ENCODE measurements at places on chromosomes 5 and 9.
A peak's percentile ranks its signal among the peaks of the same experiment; 100 is the strongest.

GRCh38 chr5:472076-472655, 29.2 kb downstream of the EXOC3 start:
- DNase-seq = peak; percentile 24

DNA sequence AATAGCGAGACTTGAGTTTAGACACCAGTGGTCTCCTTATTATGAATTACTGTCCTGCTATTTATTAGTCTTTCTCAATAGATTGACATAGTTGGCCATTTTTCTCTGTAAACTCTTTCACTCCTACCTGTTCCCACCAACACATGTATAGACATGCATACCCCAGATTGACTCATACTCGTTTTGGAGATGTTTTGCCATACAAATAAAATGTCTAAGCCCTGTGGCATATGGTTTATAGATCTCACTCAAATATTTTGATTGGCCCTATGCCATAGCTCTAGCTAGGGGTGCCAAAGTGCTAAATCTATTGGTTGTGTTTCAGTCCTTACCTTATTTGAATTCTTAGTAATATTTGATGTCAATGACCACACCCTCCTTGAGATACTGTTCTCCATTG, 42.3 kb downstream of the CAMK4 start:
- peak; percentile 91 for DNase-seq

DNA sequence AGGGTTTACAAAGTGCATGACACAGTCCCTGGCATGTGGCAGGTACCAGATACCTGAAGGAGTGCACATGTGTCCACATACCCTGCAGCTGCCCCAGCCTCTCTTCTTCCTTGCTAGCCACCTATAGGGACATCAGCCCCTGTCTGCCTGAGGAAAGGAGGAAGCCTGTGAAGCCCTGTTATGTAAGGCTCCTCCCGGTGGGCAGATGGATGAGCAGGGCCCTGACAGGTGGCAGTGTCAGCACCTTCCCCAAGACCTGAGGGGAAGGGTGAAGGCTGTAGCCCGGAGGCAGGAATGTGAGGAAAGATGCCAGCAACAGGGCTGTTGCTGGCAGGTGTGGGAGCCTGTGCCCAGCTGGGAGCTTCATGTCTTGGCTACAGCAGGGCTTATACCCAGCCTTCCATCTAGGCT, 21.7 kb downstream of the TCF7 start:
- no peak for DNase-seq

GRCh38 chr9:91177661-91178280, 183.9 kb downstream of the AUH start:
- DNase-seq = peak; percentile 76

DNA sequence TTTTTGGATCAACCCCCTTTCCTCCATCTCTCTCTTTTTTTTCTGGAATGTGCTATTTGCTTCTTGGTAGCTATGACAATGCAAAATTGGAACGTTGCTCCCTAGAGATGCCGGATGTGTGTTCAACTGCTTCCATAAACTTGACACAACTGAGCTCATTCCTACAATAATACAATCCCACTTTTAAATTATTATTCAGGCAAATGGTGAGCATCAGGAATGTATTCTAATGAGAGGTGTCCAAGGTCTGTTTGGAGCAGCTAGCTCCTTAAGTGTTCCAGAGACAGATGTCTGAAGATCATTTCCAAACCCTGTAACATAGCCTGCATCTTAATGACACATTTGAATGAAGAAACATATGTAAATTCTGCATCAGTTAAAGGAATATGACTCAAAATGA, 518.4 kb downstream of the TAF11L14 start:
- no peak for DNase-seq

DNA sequence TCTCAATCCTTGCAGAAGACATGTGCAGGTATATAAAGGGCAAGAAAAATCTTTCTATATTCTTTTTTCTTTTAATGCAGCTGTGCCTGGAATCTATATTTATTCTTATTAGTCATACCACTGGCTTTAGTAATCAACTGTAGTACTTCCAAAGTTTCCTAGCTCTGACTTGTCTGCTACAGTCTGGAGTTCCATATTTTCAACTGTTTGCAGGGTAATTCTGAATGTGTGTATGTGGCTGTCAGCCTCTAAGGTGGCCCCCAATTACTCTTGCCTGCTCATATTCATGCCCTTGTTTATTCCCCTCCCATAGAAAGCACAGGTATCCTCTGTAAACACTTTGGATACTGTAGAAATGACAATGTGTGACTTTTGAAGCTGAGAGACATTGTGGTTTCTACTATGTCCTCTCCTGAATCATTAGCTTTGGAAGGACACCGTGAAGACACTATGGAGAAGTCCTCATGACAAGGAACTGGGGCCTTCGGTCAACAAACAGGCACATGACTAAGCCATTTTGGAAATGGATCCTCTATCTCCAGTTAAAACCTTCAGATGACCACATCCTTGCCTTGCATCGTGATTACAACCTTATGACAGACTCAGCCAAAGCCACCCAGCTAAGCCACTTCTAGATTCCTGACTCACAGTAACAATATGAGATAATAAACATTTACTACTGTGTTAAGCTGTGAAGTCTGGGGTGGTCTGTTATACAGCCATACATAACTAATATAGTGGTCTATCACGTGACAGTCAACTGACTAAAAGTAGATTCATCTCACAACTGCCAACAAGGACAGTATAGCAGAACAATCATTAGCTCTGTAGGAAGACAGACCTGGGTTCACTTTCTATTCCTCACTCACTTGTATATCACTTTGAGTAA, 49.5 kb upstream of the SUSD1 start:
- peak; percentile 41 for DNase-seq

DNA sequence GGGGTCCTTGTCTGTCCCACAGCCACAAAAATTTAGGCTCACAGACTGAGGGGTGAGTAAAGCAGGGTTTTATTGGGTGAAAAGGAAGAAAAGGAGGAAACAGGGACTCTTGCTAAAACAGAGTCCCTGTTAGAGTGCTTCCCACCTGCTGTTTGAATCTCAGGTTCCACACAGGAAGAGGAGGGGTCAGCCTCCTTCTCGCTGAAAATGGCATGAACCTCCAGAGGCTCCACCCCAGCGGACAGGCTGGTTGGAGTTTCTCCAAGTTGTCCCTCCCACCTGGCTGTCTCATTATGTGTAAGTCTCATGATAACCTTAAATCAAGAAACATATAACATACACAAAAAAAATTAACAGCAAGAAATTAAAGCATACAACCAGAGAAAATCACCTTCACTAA, 28.3 kb upstream of the UHRF2 start:
- DNase-seq = peak; percentile 7

DNA sequence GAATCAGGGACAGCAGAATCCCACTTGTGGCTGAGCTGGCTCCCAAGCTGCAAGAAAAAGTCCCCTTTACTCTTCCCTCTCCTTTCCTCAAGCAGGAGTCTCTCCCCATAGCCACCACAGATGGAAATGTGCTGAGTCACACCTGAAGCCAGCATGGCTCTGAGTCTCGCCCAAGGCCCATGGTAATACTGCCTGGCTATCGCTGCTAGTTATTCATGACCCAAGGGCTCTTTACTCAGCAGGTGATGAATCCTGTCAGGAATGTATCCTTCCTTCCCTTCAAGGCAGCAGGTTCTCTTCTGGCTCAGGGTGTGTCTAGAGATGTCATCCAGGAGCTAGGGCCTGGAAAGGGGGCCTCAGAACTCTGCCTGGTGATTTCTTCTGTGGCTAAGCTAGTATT, 403.3 kb upstream of the PTPRD start:
- peak; percentile 23 for DNase-seq

GRCh38 chr5:69152731-69153130, 14.2 kb upstream of the CCNB1 start:
- DNase-seq = no peak

- no peak for DNase-seq
Observed at GRCh38 chr5:160020266-160020770, 11.4 kb downstream of the TTC1 start.

DNA sequence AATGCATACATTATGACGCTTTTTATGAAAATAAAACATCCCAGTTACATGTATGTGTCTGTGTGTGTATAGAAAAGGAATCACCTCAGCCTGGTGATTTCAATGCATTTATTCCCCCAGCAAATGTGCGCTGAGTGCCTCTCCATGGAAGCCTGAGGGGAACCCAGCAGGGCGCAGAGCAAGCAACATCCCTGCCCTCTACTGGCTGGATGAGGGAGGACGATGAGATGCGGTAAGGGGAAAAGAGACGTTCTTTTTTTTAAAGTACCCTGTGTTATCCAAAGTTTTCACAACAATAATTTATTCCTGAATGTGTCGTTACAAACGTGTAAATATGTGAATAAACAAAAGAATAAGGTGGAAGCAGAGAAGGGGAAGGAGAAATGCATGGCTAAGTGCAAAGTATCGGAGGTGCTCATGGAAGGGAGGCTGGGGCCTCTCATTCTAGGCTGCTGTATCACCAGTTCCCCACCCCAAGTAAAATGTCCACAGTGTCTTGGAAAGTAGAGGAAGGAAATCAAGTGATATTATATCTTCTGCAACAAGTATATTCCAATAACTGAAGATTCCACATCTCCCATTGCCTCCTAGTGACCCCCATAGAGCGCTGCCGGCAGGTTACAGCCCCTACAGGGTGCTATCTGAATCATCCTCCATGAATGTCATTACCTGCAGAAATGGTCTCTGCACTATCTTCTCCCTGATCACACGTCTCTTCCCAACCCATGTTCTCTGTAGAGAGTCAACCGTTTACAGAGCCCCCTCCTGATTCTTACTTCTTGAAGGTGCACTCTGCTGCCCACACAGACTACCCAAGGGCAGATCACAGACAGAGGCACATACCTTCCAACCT, 13.0 kb upstream of the ABLIM3 start:
- peak; percentile 58 for DNase-seq

- DNase-seq = no peak
Observed at GRCh38 chr5:58972301-58972700, 389.4 kb downstream of the RAB3C start.

DNA sequence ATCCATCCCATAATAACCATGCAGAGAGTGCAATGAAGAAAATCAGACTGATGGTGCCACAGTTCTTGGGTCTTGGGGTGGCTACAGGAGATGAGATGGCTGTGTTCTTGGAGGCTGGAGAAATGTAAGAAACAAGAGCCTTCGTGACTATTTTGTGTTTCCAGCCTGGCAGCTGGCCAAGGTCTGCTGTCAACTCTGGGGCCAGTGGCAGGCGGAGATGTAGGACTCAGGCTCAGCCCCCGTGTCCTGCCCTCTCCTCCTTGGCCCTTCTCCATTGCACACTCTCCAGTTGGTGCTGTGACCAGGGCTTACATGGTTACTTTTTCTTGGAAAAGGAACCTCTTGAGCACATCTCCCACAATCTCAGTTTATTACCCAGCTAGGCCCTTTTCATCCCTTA, 235.4 kb downstream of the DMRT2 start:
- DNase-seq = no peak

GRCh38 chr9:105855987-105856386, 161.6 kb downstream of the TMEM38B start:
- DNase-seq = no peak

- no peak for DNase-seq
Observed at GRCh38 chr5:93174930-93175329, 406.1 kb downstream of the NR2F1-AS1 start.

GRCh38 chr5:143085319-143085917, 315.2 kb downstream of the ARHGAP26 start:
- no peak for DNase-seq

DNA sequence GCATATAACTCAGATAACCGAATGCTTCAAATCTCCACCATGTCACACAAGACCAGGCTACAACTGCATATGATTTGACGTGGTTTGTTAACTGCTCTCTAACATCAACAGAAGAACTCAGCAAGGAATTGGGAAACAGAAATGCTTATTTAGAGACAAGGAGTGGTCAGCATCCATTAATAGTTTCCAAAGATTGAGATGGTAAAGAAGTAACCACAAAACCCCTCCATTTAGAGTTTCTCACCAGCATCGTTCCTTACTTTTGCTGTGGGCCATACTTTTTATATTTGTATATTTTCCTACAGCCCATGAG, 25.2 kb downstream of the DPYSL3 start:
- no peak for DNase-seq

Measured in epithelial cell of esophagus (primary cell).